ENCODE measurements at places on chromosomes 7 and 10.

DNA sequence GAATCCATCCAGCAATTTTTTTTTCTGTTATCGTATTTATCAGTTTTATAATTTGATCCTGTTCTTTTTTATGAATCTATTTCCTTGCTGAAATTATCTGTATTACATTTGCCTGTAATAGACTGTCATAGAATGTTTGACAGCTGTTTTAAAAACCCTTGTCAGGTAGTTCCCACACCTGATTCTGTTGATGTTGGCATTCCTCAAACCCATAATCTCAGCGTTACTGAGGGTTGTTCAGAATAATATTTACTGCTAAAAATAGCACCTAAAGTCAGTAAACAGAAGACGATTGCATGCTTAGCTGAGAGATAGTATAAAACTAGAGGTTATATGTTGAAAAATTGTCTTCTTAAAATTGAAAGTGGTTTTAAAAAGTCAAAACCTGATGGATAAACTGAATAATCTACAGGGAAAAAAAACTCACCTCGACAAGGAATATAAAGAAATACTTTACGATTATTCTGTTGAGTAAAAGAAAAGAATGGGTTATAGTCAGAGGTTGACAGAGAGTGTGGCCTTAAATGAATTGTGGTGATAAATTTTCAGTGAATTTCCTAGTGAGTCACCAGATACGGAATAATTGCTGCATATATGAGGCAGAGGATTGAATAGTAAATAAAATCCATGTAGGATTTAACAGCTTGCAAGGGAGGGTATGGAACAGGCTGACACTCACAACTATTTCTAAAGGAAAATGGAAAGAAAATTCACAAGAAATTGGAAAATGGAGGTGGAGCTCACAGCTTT lies 824.1 kb upstream of the IGFBP3 start:
- peak; percentile 17 for DNase-seq

GRCh38 chr7:67453580-67454380 lies 457.1 kb downstream of the TYW1 start:
- DNase-seq: no peak

DNA sequence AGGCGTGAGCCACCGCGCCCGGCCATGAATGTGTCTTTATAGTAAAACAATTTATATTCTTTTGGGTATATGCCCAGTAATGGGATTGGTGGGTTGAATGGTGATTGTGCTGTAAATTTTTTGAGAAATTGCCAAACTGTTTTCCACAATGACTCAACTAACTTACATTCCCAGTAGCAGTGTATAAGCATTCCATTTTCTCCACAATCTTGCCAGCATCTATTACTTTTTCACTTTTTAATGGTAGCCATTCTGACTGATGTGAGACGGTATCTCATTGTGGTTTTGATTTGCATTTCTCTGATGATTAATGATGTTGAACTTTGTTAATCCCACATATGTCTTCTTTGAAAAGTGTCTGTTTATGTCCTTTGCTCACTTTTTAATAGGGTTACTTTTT lies 1187.9 kb downstream of the XPNPEP1 start:
- DNase-seq: peak; percentile 77

- DNase-seq: no peak
Observed at GRCh38 chr10:269440-270074, 134.3 kb downstream of the ZMYND11 start.

GRCh38 chr7:134469622-134470021 lies 10.7 kb upstream of the AKR1B1 start:
- peak; percentile 85 for DNase-seq
